ENCODE measurements at places on chromosomes 4 and X. TPM values are rescaled to one million over a fixed set of nuclear protein-coding genes. Genes with fewer than 3 reads are reported as not detected.

TIGD4 gene
- 0.20 TPM for total RNA-seq

CENPU gene
- 25.4 TPM for total RNA-seq

VCX gene
- total RNA-seq: not detected

TLR2 gene
- total RNA-seq: 0.13 TPM

SAT1 gene
- total RNA-seq: 372 TPM

XIAP gene
- 34.5 TPM for total RNA-seq

EREG gene
- 50.5 TPM for total RNA-seq

MAMLD1 gene
- total RNA-seq: 12.3 TPM

AKAP17A gene
- total RNA-seq: 37.1 TPM

SLC49A3 gene
- 0.29 TPM for total RNA-seq

ARHGEF6 gene
- total RNA-seq: 0.18 TPM

TMEM156 gene
- total RNA-seq: 19.5 TPM

IGFBP7 gene
- 271 TPM for total RNA-seq

COX7B gene
- 596 TPM for total RNA-seq

DMRTC1 gene
- total RNA-seq: not detected

MAGEE1 gene
- 4.6 TPM for total RNA-seq

CYTL1 gene
- not detected for total RNA-seq

KIF4A gene
- total RNA-seq: 23.3 TPM

MFAP3L gene
- 5.6 TPM for total RNA-seq

CHRDL1 gene
- not detected for total RNA-seq

AKAP14 gene
- not detected for total RNA-seq

ZAR1 gene
- 0.10 TPM for total RNA-seq

PDE6B gene
- not detected for total RNA-seq

SHROOM2 gene
- 0.28 TPM for total RNA-seq

ZNF718 gene
- total RNA-seq: 0.45 TPM
